ENCODE measurements at places on chromosomes 3 and 15. TPM values are rescaled to one million over a fixed set of nuclear protein-coding genes. Genes with fewer than 3 reads are reported as not detected.

The PRICKLE2 gene
- not detected for total RNA-seq

The SQOR gene
- 100 TPM for total RNA-seq

The FBXW12 gene
- not detected for total RNA-seq

The CLDN1 gene
- 0.34 TPM for total RNA-seq

The SYNPR gene
- not detected for total RNA-seq

The CCDC191 gene
- total RNA-seq, result 2.1 TPM

The AADACL2 gene
- total RNA-seq, result not detected

The ATP11B gene
- total RNA-seq, result 95.1 TPM

The UBE2Q2 gene
- 20.5 TPM for total RNA-seq

The SLITRK3 gene
- total RNA-seq, result not detected

The CYP11A1 gene
- total RNA-seq, result not detected

The HGD gene
- not detected for total RNA-seq

The SLC27A2 gene
- total RNA-seq, result 78.0 TPM

The LINS1 gene
- 64.1 TPM for total RNA-seq

The BCL2A1 gene
- 91.8 TPM for total RNA-seq

The GASK1A gene
- not detected for total RNA-seq

The HTR3C gene
- total RNA-seq, result not detected

The ARIH1 gene
- 144 TPM for total RNA-seq

The TM4SF1 gene
- total RNA-seq, result 0.13 TPM

The TUBGCP4 gene
- total RNA-seq, result 46.5 TPM

The PLA2G4E gene
- not detected for total RNA-seq

The SLC9C1 gene
- total RNA-seq, result not detected

The MESP2 gene
- not detected for total RNA-seq

The SEMA3F gene
- 0.42 TPM for total RNA-seq

All from activated T-helper 1 cell treated with anti-CD3 and anti-CD28 coated beads, Interleukin-12 subunit alpha, Interleukin-12 subunit beta, Interleukin-2, Interleukin-4 antibody, amounts not matched to agents 30 ng/mL and 10 ng/mL and 1 ng/mL, durations not matched to agents 14 hours and 24 hours and 36 hours (primary cell).